NCI-H2081 (cell line): ENCODE measurements at places on chromosomes 7 and 10.
A peak's percentile ranks its signal among the peaks of the same experiment; 100 is the strongest.

GRCh38 chr7:47940088-47941013 is 7.9 kb downstream of the PKD1L1 start:
- DNase-seq: no peak

DNA sequence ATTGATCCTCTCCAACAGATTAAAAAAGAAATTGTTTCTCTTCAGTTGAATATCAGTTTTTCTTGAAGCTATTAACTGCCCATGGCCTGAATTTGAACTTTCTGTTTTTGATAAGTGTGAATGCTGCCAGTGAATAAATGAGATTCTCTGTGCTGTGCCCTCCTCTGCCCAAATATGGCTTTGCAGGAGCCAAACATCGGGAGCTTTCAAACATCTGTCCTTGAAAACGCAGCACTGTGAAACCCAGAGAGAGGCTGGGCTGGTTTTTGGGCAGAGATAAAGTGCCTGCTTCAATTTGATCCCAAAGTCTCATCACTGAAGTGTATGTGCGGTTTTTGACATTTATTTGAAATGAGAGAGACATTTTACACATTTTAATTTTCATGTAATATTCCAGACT is 268.3 kb upstream of the SHH start:
- no peak for DNase-seq

DNA sequence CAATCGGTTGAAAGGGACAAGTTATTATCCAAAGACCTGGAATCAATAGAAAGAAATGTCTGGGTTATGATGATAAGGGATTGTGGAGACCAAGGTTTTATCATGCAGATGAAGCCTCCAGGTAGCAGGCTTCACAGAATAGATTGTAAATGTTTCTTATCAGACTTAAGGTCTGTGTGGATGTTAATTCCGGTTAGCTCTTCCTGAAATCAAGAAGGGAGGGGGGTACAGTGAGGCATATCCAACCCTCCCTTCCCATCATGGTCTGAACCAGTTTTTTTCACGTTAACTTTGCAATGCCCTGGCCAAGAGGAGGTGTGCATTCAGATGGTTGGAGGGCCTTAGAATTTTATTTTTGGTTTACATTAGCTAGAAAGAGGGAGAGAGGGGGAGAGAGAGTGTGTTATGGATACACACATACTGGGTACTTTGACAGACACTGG is 9.8 kb upstream of the LRRC61 start:
- no peak for DNase-seq

GRCh38 chr10:103626178-103626577 is 132.7 kb downstream of the NEURL1 start:
- DNase-seq: no peak

GRCh38 chr7:79298145-79298760 is 155.2 kb downstream of the MAGI2 start:
- peak; percentile 69 for DNase-seq

DNA sequence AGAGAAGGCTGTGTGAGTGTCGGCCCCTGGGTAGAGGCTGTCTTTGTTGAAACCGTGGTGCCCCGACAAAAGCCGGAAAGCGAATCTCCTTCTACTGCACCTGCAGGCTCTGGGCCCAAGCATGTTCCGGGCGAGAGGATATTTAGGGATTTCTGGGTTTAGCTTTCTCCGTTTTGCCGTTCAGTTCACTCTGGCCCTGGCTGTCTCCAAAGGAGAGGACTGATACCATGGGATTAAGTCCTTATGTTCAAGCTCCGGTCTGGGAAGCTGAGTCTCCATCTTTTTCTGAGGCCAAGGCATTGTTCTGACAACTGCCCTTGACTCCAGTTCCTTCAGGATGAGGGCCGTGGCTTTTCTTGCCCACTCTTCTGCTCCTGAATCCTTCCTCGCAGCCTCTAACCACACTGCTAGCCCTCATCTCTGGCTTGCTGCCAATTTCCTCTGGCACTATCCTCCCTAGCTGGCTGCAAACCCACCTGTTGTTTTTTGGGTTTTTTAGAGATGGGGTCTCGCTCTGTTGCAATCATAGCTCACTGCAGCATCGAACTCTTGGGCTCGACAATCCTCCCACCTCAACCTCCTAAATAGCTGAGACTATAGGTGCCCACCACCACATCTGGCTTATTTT is 206.8 kb downstream of the SKIDA1 start:
- DNase-seq: no peak

DNA sequence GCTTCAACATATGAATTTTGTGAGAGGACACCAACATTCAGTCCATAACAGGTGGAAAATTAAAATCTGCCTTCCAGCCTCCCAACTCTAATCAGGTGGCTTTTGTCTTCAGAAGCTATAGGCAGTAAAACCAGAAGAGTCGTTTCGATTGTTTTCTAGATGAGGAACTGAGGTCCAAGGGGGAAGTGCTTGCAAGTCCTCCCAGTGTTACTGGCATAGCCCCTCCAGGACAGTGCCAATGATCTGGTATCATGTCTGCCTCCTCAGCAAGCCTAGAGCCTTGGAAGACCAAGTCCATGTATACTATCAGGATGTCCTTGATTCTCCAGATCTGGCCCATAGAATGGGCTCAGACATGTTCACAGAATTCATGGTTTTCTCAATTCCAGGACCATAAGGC is 16.9 kb downstream of the CYP26A1 start:
- DNase-seq: no peak

DNA sequence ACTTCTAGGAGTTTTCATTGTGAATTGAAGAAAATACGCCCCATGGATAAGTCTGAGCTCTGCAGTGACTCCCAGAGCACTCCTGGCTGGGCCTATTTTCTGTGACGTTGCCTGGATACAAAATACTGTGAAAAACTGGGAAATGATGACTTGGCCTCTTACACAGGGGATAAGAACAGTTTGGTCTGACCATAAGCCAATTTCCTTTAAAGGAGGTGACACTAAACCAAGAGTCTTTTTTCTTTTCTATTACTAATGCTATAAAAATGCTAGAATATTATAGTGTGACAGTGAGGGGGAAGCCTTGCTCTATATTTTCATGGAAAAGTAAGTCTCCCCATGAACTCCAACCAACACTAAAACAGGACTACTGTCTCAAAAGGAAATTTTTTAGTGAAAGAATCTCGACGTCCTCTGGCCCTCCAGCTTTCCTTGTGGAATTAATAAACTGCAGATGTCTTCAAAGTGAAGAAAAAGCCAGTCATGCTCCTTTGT is 45.5 kb downstream of the MYOF start:
- no peak for DNase-seq

DNA sequence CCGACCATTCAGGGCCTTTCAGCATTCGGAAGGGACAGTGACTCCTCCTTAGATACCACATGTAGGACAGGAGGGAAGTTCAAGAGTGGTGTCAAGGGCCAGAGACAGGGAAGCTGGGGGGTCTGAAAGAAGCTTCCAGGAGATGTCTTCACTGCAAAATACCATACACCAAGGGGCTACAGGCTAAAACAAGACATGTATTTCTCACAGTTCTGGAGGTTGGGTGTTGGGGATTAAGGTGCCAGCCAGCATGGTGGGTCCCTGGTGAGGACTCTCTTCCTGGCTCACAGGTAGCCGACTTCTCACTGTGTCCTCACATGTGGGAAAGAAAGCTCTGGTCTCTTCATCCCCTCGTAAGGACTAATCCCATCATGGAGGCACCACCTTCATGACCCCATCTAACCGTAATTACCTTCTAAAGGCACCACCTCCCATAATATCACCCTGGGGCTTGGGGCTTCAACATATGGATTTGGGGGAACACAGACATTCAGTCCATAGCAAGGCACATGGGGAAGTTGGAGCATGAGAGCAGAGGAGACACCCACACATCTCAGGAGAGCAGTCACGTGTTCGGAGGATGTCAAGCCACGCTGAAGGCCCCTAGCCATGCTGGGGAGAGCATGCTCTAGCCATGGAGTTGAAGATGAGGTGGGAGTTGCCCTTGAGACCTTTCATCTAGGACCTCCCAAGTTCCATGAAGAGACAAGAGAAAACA is 73.9 kb upstream of the GDF10 start:
- DNase-seq: no peak

DNA sequence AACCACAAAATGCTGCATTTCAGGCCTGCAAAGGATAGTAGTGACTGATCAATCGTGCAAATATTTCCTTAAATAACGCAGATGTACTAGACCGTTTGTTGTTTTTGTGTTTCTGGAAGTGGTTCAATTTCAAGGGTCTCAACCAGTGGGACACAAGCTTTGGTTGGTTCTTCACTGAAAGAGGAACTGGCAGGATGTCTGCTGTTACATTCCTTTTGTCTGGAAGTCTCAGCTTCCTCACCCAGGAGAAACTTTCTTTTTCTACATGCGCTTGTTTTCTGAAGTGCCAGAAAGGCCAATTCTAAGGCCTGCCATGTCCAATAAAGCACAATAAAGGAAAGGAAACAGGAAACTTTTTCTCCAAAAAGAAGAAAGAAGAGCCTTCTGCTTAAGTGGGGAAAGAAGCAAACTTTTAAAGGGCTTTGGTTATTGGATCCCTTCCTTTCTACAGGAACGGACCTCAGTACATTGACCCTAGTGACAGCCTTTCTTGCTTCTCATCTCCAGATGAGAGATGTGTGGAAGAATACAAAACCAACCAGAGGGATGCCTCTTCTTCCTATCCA is 4.1 kb downstream of the DKK1 start:
- no peak for DNase-seq

GRCh38 chr7:48389977-48390376 is 218.7 kb downstream of the ABCA13 start:
- DNase-seq: no peak

DNA sequence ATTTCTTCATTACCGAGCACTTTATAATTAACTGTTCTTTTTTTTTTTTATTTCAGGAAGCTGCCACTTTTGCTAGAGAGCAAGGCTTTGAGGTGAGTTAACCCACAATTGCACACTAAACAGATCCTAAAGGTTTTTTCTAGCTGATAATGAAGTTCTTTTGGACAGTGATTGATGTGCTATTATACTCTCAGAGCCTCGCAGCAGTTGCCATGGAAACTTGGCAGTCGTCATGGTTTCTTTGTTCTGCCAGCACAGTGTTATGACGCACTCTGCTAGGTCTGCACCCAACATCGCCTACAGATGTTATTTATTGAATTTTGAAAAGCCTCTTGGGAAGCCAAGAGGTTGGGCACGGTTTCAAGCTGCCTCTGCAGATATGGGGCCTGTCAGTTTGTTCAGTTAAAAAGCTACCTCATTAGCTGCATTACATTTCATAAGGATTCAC is 237.2 kb upstream of the KAT6B start:
- DNase-seq: peak; percentile 90

DNA sequence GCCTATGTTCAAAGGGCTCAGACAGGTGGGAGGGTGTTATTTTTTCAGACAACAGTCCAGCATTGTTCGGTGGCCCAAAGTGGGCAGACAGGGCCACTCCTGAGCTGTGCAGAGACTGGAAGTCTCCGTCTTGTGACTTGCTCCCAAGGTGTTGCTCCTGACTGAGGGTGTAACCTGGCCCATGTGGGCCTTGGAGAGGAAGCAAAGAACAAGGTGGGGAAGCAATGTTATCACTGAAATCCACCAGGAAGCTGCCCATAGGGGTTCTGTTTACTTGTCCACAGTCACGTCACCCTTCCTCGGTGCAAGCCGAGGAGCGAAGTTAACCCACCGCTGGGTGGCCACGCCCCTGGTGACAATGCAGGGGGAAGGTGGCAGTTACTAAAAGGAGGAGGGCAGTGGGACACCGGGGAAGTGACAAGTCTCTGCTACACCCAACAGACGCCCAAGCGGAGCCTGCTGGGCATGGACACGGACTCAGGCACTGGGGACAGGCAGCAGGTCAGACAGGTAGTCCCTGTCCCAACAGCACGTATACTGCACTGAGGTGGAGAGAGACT is 311.6 kb upstream of the MKI67 start:
- no peak for DNase-seq

- peak; percentile 84 for DNase-seq
Measured at GRCh38 chr7:120987683-120988590, 574 bp upstream of the CPED1 start.

GRCh38 chr10:787933-788651 is 98.6 kb upstream of the DIP2C start:
- DNase-seq: no peak

DNA sequence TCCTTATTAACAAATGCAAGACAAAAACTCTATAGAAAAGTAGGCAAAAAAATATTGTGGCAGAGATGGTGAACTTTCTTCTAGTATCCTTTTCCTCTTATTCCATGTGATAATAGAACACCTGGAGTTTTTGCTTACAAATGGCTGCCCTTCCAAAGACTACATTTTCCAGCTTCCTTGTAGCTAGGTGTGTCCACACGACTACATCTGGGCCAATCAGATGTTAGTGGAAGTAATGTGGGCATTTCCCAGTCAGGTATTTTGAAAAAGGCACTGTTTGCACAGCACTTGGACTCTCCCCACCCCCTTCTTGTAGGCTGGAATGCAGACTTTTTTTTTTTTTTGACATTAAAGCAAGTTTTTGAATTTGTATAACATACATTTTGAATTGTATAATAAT is 105.5 kb upstream of the TBX20 start:
- no peak for DNase-seq

GRCh38 chr7:90180011-90180585 is 25.8 kb downstream of the STEAP1 start:
- DNase-seq: no peak

- DNase-seq: no peak
Measured at GRCh38 chr10:114520453-114520852, 116.2 kb upstream of the AFAP1L2 start.

DNA sequence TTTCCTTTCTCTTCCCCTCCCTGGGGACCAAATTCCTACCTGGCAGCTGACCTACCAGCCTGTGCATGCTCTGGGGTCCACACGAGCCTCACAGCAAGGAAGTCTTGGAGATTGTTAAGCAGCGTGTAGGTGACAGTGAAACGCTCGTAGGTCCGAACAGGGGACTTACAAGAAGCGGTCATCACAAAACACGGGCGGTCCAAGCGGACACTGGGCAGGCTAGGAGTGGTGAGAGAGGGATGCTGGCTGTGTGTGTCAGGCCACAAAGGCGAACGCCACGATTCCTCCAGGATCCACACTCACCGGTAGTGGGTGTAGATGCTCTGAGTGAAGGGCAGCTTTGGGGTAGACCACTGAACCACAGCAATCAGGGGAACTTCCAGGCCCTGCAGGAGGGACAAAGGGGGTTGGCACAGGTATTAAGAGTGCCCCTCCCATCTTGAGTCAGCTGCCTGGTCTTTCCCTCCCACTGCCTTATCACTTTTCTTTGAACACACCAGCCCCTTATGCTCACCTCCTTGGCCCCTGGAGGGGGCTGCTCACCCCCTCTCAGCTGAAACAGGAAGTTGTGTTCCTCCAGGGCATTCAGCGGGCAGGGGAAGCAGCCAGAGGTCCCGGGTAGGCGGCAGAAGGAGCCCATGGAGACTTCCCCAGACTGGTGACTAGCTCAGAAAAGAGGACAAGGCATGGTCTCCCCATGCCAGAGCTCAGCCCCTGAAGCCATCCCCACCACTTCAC is 2.0 kb downstream of the TRAPPC14 start:
- no peak for DNase-seq

- DNase-seq: no peak
Measured at GRCh38 chr7:101116898-101117297, 10.0 kb upstream of the SERPINE1 start.
